Stimulated activated CD4-positive, alpha-beta T cell treated with anti-CD3 and anti-CD28 coated beads, Interleukin-1b, Interleukin-23, amount 100 ng/mL, for 1 hour (primary cell): ENCODE measurements at places on chromosomes 12 and 14.

DNA sequence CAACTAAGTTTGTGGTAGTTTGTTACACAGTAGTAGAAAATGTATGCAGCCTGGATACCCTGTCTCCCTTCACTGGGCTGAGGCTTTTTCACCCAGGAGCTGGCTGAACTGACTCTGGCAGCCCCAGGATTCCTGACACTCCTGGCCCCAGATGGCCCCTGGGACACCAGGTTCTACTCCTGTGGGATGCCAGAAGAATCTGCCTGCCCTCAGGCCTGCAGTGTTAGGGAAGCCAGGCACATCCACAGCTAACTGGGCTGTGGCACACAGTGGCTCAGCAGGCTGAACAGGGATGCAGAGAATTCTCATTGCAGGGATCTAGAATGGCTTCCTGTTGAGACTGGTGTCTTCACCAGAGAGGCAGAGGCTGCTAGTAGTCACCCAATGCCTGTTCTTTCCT lies 8.5 kb downstream of the IFI27 start:
- no peak for DNase-seq

DNA sequence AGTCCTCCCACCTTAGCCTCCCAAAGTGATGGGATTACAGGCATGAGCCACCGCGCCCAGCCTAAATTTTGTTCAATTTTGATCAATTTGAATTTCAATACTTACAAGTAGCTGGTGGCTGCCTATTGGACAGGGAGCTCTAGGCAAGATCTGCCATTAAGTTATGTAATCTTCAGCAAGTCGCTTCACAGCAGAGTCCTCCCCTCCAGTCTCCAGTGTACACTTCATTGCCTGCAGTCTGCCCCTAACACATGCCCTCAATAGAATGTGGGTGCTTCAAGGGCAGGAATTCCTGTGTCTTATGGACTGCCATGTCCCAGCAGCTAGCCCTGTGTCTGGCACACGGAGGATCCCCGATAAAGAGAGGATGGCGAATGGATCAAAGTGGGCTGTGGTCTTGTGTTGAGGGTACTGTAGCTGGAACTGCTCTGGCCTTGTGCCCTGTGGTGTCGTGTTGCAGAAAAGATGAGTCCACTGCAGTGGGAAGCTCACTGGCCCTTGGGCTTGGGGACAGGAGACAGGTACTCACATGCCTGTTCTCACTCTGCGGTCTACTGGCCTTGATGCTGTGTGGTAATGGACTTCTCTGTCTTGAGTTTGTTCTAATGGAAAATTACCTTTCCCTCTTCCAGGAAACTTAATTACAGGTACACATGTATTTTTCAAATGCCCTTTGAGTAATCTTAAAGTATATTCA lies 67.6 kb downstream of the TECPR2 start:
- no peak for DNase-seq

DNA sequence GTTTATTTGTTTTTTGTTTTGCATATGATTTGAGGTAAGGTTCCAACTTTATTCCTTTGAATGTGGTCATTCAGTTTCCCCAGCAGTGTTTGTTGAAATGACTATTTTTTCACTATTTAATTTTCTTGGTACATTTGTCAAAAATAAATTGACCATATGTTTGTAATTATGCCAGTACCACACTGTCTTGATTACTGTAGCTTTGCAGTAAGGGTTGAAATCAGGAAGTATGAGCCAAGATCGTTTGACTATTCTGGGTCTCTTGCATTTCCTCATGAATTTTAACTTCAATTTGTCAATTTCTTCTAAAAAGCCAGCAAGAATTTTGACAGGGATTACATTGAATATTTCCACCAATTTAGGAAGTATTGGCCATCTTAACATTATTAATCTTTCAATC lies 199.3 kb upstream of the PPFIA2 start:
- DNase-seq: no peak

DNA sequence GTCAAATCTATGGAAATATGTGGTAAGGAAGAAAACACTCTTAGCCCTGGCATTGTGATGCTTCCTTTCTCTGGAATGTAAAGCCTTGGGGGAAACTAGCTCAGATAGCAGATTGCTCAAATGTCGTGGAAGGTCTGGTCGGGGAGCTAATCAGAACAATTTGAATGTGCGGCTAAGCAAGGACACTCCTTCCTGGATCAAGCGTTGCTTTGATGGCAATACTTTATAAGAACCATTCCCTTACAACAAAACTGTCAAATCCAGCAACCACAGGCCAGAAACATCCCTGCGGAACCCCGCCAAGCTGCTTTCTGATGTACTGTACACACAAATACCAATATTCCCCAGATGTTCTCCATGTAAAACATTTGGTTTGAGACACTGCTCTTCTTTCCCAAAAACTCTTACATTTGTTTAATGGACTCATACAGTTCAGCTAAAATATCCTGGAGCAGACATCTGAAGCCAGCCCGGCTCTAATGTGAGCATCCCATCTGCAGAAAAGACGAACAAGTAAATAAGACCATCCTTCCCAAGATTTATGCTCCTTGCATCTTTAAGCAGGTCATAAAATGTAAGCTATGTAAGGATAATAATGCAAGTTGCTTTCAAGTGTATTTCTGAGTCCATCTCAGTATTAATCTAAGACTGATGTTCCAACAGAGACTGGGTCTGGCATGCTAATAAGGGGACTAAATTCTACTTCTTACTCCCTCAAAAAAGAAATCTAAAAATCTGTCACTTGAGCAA lies 20.2 kb downstream of the NUAK1 start:
- DNase-seq: no peak

- no peak for DNase-seq
Measured at GRCh38 chr14:38544776-38545175, 288.9 kb upstream of the CLEC14A start.

- DNase-seq: no peak
Measured at GRCh38 chr12:72234886-72235285, 37.3 kb upstream of the TRHDE start.

- no peak for DNase-seq
Measured at GRCh38 chr14:75426332-75427125, 1.3 kb upstream of the JDP2 start.

DNA sequence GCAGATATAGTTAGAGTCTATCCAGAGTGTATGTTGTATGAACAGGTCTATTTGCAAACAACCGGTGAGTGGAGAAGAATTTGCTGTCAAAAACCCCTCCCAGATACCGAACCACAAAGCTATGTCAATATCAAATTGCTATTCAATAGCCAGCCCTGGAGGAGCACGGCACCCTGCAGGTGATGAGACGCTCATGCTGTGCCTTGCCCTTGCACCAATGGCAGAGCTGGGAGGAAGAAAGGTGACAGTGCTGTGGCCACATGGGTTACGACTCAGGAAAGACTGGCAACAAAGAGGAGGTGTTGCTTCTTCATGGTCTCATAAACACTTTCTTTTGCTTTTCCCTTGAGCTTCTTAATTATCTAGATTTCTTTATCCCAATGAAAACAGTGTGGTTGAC lies 55.7 kb downstream of the PAX9 start:
- DNase-seq: no peak

- DNase-seq: no peak
Measured at GRCh38 chr12:20476551-20476950, 108.2 kb downstream of the PDE3A start.

GRCh38 chr14:103073367-103073875 lies 10.6 kb upstream of the LBHD2 start:
- DNase-seq: no peak

DNA sequence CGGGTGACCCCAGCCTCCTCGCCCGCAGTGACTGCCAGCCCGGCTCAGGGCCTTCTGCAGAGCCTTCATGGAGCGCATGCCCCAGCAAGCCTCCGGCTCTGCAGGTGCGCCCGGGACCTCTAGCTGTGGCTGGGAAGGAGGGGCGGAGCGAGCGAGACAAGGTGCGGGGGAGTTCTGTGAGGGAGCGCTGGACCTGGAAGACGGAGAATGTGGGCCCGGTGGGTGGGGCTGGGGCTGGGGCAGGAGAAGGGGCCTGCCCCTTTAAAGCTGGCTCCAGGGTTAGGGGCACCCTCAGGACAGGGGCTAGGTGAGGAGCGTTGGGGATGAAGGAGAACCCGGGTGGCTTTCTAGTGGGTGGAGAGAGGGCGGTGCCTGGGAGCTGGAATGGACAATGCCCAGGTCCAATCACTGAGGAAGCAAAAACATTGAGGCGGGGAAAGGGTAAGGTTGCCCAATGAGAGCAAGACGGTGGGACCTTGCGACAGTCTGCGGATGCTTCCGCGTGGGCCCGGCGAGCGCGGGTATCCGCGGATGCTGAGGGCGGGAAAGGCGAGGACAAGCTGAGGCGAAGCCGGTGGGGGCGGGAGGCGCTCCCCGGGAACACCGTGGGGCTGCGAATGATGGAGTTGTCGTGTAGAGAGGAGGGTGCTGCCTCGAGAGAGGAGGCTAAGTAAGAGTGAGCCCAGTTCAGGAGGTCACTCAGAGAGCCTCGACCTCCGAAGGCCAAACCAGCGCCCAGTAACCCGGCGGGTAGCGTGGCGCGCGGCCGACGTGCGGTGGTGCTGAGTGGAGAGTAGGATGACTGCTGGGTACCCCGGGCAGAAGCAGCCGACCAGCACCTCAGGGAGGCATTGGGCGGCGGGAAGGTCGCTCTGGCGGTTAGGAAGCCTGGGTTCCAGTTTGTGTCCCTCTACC lies at the start of gene GLS2:
Gene GLS2, minus strand, starts transcription at position 121 of the 915 bp plus-strand sequence. Its CDS starts 43 bp downstream, at position 78.
- peak; percentile 35 for DNase-seq

- no peak for DNase-seq
Measured at GRCh38 chr12:52211716-52212585, 20.1 kb upstream of the KRT80 start.

DNA sequence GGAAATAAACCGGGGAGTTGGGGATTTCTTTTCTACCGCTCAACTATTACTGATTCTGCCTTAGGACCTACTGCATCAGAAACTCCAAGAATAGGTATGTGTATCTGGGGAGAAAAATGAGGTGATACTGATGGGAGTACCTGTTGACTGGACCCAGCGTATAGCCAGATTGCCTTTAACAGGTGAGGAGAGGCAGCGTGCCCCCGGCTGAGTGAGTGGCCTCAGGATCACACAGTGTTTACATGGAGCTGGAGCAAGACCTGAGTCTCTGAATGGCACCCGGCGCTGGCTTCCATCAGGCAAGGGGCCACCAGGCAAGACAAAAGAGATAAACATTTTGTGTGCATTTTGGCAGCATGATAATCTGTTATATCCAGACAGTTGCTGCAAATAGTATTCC lies 496.2 kb downstream of the EGLN3 start:
- no peak for DNase-seq

GRCh38 chr12:116561181-116561821 lies 2.1 kb downstream of the MAP1LC3B2 start:
- no peak for DNase-seq

DNA sequence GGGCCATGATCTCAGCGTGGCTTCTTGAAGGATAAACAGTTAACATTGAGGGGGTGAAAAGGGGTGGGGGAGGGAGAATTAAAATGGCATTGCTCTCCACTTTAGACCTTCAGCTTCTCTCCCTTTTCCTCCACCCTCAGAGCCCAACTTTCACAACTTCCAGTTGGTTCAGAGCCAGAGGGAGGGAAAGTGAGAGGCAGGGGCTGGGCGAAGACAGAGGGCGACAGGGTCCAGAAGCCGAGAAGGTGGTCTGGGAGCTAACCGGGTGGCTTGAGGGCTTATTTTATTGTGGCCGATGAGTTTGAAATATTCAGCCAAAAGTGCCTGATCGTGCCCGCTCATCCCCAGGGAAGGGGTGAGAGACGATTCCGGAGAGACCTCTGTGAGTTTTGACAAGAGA lies 4.1 kb downstream of the BMP4 start:
- no peak for DNase-seq

DNA sequence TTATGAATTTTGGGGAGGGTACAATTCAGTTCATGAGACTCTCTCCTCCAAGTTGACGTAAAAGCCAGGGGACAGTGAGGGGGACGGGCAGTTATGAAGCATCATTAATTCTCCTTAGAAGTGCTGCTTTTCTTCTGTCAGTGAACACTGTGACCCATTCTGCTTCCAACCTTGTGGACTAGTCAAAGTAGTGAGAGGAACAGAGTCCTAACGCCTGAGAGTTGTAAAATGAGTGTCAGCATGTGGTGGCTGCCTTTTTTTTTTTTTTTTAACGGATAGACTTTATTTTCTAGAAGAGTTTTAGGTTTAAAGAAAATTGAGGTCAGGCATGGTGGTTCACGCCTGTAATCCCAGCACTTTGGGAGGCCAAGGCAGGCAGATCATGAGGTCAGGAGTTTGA lies 15.5 kb downstream of the RESF1 start:
- no peak for DNase-seq

GRCh38 chr14:101196051-101196712 lies 292.7 kb upstream of the RTL1 start:
- no peak for DNase-seq

DNA sequence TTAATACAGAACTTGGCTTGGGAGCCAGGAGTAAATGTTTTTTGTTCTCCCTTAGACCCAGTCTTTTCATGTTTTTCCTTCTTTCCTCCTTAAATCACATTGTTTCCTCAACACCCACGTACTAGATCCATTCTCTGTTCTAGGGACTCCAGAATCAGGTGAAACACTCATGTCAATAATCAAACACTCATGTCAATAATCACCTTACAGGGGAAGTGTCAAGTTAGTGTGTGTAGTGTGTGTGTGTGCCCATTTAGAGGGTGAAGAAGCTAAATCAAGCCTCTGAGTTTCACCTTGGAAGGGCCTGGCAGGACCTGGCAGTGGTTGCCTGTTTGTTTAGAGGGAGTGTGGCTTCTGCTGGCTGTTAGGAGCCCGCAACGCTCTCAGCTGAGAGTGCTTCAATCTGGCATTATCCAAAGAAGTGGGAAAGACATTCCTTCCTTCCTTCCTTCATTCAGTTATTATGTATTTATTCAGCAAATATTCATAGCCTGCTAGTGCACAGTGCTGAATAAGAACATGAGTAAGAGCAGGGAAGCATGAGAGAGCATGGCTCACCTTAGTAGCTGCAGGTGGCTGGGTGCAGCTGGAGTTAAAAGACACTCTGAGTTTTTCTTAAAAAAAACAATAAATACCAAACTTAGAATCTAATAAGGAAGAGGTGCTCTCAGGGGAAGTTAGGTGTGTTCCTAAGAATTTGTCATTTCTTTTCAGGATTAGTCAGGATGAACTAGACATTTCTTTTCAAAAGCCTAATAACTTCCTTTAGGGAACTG lies 17.6 kb upstream of the EID3 start:
- DNase-seq: no peak

DNA sequence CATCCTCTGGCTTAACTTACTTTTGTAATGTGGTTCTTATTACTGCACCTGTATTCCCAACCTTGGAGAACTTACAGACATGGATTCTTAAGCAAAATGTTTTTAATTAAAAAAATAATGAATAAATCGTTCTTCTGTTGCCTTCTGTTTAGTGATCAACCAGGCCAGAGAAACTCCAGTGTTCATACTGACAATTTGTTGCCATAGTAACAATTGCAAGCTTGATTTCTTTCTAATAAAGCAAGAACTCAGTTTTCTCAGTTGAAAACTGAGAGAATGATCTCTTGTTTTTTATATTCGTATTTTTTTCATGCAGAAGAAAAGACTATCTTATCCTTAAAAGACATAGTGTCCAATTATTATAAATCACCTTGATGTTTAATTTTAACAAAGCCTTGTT lies 106.5 kb upstream of the LMNTD1 start:
- no peak for DNase-seq

DNA sequence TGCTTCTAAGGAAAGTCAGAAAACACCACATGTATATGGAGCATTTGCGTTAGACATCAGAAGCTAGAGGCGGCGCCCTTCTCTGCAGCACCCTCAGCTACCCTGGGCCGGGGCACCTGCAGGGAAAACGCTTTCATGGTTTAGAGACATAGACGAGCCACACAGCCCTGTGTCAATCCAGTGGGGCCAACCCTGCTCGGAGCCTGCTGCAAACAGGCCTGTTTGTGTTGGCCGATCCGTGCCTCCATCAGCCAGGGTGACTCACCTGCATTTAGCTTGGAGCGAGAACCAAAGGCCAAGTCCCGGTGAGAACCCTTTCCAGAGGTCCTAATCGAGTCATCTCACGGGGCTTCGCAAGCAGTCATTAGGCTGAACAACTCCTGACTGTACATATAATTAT lies 19.5 kb upstream of the FZD10 start:
- no peak for DNase-seq
